ENCODE measurements at places on chromosomes 5 and 9. TPM values are rescaled to one million over a fixed set of nuclear protein-coding genes. Genes with fewer than 3 reads are reported as not detected.

ACER2 gene
- 11.3 TPM for total RNA-seq

XPA gene
- 15.8 TPM for total RNA-seq

PNPLA7 gene
- 0.22 TPM for total RNA-seq

ADAMTS12 gene
- total RNA-seq: 0.27 TPM

ECPAS gene
- 124 TPM for total RNA-seq

ARHGEF28 gene
- 120 TPM for total RNA-seq

SOHLH1 gene
- not detected for total RNA-seq

PCDHGA11 gene
- total RNA-seq: 12.5 TPM

GPX3 gene
- 15.5 TPM for total RNA-seq

TMEM174 gene
- total RNA-seq: not detected

PLPP7 gene
- 0.65 TPM for total RNA-seq

GAS1 gene
- total RNA-seq: 0.29 TPM

PCDHA11 gene
- under 0.01 TPM for total RNA-seq

RNF224 gene
- not detected for total RNA-seq

TAF11L10 gene
- total RNA-seq: not detected

HACD4 gene
- 1.1 TPM for total RNA-seq

RXRA gene
- total RNA-seq: 17.2 TPM

GPR151 gene
- not detected for total RNA-seq

NUTM2F gene
- not detected for total RNA-seq

SV2C gene
- total RNA-seq: not detected

PAX5 gene
- not detected for total RNA-seq

SPAAR gene
- 17.7 TPM for total RNA-seq

PRLR gene
- total RNA-seq: not detected

OR1N1 gene
- total RNA-seq: not detected

HTR1A gene
- not detected for total RNA-seq

IFNB1 gene
- not detected for total RNA-seq

PCDHB2 gene
- total RNA-seq: 0.66 TPM

Data from thoracic aorta endothelial cell (primary cell).